ENCODE measurements at places on chromosomes 7 and 10.

- peak; percentile 63 for DNase-seq
These were observed 87.3 kb upstream of the STEAP1B start for GRCh38 chr7:22587322-22587721.

DNA sequence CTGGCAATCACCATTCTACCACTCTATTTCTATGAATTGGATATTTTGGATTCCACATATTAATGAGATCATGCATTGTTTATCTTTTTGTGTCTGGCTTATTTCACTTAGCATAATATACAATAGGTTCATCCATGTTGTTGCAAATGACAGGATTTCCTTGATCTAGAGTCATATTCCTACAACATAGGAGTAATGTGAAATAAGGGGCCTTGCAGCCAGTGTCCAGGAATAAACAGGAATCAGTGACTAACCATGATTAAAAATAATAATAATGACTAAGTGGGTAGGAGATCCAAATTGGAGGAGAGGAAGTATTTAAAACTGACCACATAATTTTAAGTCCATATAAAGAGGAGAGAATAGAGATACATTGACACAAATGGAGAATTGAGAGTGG lies 49.9 kb downstream of the SCIN start:
- no peak for DNase-seq

DNA sequence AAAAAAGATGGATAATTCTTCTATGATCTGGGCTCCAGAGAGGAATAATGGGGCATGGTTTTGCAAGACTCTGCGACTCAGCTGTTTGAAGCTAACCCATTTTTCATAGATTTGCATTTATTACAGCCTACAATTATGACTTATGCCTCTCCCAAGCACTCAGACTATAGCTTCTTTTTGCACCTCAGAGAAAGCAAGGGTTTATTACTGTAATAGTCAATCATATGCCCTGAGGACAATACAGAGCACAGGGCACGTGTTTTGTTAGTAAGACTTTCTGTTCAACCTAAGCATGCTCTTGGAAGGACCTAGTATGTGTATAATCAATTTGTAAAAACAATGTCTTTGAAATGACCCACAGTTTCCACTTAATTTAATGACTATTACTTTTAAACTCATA lies 221.2 kb downstream of the PARD3 start:
- DNase-seq, result no peak

GRCh38 chr7:7554021-7554432 lies 12.7 kb upstream of the MIOS start:
- no peak for DNase-seq

DNA sequence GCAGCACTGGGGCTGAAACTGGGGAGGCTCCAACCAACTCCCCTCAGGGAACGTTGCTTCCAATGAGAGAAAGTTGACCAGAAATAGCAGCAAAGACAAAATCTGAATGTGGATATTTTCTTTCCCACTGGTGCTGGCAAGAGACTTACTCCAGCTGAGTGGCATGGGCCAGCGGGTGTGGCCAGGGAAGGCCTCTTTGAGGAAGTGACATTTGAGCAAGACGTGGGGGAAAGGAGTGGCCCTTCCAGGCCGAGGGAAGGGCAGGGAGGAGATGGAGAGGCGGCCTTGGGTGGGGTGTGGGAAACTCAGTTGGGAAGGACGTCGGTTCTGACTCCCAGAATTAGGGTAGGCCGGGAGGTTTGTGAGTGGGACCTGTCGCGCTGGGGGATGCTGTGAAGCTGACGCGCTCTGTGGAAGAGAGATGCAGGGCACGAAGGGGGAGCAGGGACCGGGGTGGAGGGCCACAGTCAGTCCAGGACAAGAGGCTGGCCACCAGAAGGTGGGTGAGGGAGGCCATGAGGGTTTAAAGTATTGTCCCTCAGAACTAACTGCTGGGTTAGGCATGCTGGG lies 96.7 kb upstream of the IKZF1 start:
- DNase-seq, result peak; percentile 66

- no peak for DNase-seq
These were observed 115.9 kb downstream of the ZMIZ1 start for GRCh38 chr10:79184657-79185056.

DNA sequence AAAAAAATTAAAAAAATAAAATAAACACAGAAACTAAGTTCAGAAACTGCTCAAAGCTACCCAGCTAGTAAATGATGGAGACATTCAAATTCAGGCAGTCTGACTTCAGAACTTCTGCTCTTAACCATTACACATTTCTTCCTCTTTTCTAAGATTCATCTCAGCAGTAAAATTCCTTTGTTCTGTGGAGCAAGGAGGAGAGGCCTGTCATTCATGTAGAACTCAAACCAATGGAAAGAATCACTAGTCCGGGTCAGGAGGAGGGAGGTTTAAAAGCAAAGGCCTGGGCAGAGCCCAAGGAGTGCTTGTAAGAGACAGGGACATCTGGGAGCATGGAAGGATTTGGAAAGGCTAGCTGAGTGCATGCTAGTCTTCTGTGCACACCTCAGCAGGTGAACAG lies 37.9 kb upstream of the DNAJB12 start:
- no peak for DNase-seq

Data from CD14-positive monocyte (primary cell).